ENCODE measurements at places on chromosomes 16 and 17.

DNA sequence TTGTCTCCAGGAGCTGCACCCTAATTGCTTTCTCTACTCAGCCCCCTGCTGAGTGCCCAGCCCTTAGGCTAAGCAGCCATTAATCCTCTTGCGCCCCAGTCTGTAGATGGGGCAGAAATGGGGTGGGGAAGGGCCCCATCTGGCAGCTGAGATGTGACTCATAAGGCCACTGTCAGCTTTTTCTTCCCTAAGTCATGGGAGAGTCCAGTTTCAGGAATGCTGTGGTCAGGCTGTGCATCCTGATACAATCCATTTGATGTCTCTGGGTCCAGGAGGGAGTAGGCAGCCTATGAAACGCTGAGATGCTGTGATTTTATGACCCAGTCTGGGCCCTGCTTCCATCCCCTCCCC, 12.3 kb downstream of the PLXDC1 start:
- no peak for DNase-seq

DNA sequence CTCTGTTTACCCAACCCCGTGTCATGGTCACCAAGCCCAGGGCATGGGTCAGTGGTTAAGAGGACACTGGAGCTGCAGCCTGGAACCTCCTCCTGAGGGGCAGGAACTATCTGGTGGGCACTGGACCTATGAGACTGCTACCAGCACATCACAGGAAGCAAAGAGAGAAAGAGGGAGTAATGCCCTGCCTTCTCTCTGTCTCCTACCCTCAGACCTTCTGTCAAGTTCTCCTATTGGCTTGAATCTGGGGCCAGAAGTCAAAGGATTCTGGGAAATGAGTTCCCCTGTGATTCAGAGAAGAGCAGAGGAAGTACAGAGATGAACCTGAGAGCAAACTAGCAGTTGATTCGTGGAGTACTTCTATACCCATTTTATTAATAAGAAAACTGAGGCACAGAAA, 123.0 kb upstream of the GNAO1 start:
- no peak for DNase-seq

GRCh38 chr17:77371888-77372443, 231.2 kb downstream of the SEC14L1 start:
- DNase-seq: no peak

DNA sequence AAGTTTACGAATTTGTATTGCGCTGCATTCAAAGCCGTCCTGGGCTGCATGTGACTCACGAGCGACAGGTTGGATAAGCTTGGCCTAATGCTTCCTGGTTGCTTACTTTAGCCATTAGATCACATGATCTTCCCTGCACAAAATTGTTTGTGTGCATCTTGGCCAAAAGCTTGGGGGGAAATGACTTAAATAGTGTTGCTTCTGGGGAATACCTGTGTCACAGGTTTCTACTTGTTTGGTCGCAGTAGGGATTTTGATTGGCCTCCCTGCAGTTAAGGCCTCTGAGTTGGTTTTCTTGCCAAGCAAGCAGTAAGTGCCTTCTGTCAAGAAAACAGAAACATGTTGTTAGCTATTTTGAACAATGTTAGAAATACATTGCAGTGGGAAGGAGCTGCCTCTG, 39.6 kb upstream of the DUSP14 start:
- DNase-seq: no peak

GRCh38 chr17:320809-321385, 31.7 kb downstream of the RPH3AL start:
- no peak for DNase-seq

GRCh38 chr17:33014751-33015150, 23.1 kb downstream of the SPACA3 start:
- DNase-seq: no peak

GRCh38 chr17:14818469-14818868, 446.7 kb downstream of the PMP22 start:
- no peak for DNase-seq

DNA sequence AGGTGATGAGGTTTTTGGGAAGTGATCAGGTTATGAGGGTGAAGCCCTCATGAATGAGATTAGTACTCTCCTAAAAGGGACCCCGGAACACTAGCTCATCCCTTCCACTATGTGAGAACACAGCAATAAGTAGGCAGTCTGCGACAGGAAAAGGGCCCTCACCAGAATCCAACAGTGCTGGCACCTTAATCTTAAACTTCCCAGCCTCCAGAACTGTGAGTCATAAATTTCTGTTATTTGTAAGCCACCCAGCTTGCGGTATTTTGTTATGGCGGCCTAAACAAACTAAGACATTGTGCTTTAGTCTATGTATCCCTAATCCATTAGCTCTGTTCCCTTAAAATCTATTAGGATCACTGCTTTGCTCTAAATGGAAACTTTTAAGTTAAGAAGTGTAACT, 8.5 kb downstream of the SLFN12 start:
- DNase-seq: no peak

- no peak for DNase-seq
These were observed 237.1 kb downstream of the SHISA9 start for GRCh38 chr16:13138528-13138927.

DNA sequence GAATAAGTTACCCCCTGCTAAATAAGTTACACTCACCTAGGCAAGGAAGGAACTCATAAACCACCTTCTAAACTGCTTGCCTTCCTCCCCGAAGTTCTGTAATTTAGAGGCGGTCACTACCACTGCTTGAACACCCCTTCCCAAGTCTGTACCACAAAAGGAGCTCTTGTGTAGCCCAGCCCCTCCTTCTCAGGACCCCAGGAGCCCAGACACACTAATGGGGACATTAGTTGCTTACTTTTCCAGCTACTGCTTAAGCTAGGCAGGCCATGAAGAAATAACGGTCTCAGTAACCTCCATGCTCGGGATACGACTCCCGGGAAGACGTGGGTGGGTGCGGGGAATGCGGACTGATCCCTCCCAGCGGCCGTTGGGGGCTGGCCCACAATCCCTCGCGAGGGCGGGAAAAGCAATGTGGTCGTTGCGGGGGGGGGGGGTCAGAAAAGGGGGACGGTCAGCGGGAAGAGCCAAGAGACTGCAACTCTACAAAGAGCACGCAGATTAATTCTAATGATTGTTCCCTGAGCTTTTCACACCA, at the start of gene TEX14:
TEX14 (minus strand) TSS at position 345 of the 538 bp plus-strand sequence. CDS start 40,044 bp downstream, outside the sequence.
- no peak for DNase-seq

- DNase-seq: no peak
These were observed 2.8 kb downstream of the RAPGEFL1 start for GRCh38 chr17:40179923-40180659.

All from CD4-positive, alpha-beta T cell treated with Interleukin-6 at 100 ng/mL for 8 hours (primary cell).